Karpas-422 (cell line): ENCODE measurements at places on chromosomes 2 and 18. TPM values are rescaled to one million over a fixed set of nuclear protein-coding genes. Genes with fewer than 3 reads are reported as not detected.

The RGPD5 gene
- 11.4 and 58.4 TPM in 2 replicates for total RNA-seq

The GPR17 gene
- total RNA-seq, result not detected in 2 replicates

The GRB14 gene
- not detected in 2 replicates for total RNA-seq

The DTNA gene
- total RNA-seq, result not detected in 2 replicates

The CAPN13 gene
- not detected in 2 replicates for total RNA-seq

The PECR gene
- total RNA-seq, result 0.30 and 0.72 TPM in 2 replicates

The AKAIN1 gene
- total RNA-seq, result not detected in 2 replicates

The FER1L5 gene
- total RNA-seq, result not detected in 2 replicates

The TWIST2 gene
- total RNA-seq, result 0.67 TPM in 1 of 2 replicates, not detected in the other

The LYG1 gene
- 2.4 and 2.7 TPM in 2 replicates for total RNA-seq
